Activated gamma-delta T cell treated with anti-CD3 and anti-CD28 coated beads, Interleukin-2, amount 50 U/mL, for 16 hours (primary cell): ENCODE measurements at places on chromosomes 6 and 20.

DNA sequence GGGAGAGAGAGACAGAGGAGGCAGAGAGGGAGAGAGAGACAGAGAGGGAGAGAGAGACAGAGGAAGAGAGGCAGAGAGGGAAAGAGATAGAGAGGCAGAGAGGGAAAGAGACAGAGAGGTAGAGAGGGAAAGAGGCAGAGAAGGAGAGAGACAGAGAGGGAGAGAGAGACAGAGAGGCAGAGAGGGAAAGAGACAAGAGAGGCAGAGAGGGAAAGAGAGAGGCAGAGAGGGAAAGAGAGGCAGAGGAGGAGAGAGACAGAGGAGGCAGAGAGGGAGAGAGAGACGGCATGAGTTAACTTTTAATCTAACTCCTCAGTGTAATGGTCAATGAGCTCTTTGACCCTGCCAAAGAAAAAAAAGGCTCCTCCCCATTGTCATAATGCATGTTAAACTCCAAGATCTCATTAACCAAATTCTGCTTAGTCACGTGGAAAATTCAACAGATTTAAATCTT, 7.1 kb downstream of the ELOVL2 start:
- no peak for DNase-seq

DNA sequence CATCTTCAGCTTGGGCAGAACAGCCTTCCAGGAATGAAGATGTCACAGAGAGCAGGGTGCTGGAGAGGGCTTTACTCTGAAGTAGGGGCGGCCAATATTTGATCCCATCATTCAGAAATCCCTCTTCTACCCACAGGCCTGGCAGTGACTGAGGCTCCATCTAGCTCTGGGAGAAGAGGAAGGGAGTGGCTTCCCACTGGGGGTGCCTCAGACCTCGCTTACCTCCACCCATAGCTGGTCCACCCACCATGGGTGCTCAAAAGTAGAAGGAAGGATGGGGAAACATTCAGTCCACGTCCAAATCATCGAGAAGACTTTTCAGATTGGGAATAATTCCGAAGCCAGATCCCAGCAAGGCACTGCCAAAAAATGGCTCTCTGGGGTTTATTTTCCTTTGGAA, 11.8 kb upstream of the THBD start:
- DNase-seq, result no peak

DNA sequence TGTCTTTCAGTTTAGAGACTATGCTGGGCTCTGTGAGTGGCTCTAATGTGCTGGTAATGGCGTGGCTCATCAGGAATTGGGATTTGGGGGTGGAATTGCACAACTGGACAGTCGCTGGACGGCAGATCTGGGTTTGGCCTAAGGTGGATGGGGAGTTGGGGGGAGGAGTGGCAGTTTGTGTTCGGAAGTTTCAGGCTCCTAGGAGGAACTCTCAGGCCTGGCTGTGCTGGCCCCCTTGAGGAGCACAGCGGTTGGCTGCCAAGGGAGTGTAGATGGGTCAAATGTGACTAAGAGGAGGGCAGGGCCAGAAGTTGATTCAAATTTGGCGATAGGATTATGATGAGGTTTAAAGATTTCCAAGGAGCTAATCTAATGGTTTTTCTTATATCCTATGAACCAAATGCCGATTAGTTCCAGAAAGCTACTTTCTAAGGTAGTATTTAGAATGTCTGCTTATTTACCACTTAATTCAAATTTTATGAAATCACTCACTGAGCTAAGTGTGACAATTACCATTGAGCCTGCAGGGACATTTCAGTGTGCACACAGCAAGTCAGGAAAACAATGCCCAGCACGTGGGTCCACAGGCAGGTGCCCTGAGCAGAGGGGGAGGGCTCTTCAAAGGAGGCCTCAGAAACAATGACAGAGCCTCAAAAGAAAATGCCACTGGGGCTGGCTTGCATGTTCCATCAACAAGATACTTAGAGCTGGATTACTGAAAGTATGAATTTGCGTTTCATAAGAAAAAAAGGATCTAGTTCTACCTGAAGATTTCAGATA, 111.0 kb downstream of the GJA10 start:
- DNase-seq, result no peak

- DNase-seq, result no peak
These were observed 7.4 kb upstream of the ULBP3 start for GRCh38 chr6:150076196-150076893.

DNA sequence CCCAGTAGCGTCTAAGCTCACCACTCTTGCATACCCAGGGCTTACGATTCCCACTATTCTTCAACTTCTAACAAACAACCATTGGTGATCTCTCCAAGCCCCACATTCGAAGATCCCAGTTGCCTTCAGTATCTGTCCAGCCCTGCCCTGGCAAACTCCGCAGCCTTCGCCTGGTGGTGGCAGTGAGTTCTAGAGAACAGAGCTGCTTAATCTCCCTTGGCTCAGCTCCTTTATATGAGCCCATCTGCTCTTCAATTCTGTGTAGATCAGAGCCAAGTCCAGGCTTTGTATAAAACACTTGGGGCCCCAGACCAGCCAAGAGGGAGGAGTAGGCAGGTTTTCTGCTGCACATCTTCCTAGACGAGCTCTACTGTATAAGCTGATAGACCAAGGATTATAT, 193.3 kb downstream of the PHACTR1 start:
- DNase-seq, result no peak
